ENCODE measurements at places on chromosomes 2 and 18.

GRCh38 chr2:231984992-231985391 lies 23.5 kb downstream of the DIS3L2 start:
- DNase-seq, result no peak

DNA sequence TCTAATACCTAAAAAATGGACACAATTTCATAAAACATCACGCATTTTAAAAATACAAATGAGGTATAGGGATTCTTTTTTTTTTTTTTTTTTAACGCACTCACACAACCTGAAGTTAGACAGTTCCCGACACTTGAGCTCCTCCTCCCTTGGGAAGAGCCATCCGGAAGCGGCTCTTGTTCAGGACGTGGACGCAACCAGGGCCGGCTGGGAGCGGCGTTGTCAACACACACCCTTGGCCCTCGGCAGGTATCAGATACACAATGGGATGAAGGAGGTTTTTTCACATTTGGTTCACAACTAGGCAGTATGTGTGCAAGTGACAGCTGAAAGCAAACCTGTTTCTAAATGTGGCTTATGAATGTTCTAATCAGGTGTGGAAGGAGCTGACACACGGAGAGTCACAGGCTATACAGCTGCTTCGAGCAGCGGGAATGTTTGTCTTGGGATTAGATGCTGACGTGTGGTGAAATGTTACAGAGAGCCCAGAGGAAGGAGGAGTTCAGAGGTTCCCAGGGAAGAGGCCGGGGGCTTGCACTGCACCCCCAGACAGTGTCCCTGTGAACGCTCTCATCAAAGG lies 111.1 kb downstream of the PXDN start:
- DNase-seq, result no peak

DNA sequence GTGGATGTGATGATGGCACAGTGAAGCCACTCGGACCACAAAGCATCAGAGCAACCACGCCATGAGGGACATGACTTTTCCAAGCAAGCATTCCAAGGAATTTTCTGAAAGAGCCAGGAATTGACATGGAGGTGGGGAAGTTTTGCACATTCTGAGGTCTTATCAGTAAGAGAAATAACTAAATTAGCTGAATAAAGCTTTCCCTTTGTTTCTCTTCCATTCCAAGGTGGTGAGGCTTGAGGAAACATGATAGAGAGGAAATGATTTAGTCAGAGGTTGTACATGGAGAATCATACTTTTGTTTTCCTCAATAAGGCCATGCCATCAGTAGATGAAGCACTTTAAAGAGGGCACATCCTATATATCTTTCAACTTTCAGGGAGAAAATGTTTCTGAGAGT lies 115.7 kb upstream of the MMADHC start:
- no peak for DNase-seq

GRCh38 chr2:156562124-156562523 lies 125.9 kb downstream of the GPD2 start:
- no peak for DNase-seq

DNA sequence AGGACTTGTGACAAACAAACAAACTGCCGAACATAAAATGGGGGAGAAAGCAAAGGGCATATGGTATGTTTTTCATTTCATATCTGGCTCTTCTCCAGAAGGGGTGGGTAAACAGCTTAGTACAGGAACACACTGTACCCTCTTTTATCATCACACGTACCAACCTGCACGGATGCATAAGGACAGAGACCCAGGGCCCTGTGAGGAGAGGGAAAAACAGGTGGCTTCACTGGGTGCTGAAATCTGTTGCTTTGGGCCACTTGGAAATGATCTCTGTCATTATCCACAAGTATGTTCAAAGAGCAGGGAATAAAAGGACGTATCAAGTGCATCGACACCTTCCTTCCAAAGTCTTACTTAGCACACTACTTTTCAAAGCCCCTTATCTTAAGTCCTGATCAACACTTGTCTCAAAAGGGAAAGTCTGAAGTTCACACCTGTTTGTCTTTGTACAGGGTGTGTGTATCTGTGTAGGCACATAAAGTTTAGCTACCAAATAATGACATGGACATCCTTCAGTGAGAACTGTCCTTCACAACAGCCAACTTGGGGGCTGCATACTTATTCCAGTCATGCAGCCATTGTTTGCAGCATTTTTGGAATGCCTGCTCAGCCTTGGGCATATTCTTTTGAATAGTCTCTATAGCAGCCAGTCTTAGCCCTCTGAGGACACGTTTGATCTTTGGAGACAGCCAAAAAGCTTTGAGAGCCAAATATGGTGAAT lies 60.6 kb downstream of the IRS1 start:
- no peak for DNase-seq

GRCh38 chr2:52879561-52879960 lies 888.0 kb upstream of the CHAC2 start:
- DNase-seq, result no peak

GRCh38 chr2:40384714-40385113 lies 67.2 kb downstream of the SLC8A1 start:
- DNase-seq, result no peak

DNA sequence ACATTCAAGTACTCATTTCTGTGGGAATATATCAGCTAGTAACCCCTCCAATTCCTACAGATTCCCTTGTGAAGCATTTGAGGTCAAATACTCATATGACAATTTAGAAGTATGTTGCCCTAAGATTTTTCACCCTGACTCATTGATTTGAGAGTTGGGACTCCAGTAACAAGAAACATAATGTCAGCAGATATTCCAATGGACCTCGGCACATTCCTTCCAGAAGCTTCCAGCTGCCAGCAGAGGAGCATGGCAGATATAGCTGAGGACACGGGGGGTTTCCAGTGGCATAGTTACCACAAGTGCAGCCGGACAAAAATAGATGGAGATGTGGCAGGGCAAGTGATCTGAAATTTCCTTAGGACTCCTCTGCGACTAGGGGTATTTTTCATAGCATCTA lies 101.9 kb upstream of the ARHGAP28 start:
- no peak for DNase-seq

- no peak for DNase-seq
Observed at GRCh38 chr18:25050605-25051004, 301.4 kb downstream of the ZNF521 start.

GRCh38 chr2:113240915-113241911 lies 37.5 kb downstream of the PAX8 start:
- DNase-seq, result no peak

DNA sequence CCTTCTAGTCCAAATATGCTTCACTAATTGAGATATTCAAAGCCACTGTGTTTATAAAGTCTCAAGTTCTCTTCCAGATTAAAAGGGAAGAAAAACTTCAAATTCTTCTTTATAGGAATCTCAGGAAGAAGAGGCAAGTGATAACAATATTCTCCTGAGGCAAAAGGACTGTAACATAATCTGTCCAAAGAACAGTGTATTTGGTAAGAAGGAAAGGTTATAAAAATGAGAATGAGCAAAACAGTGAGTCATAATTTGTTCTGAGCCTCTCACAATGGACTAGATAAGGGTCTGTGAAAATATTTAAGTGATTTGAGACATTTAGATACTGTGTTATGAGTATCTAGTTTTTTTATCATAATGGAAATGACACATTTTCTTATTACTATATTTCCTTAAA lies 44.3 kb downstream of the SNRPD1 start:
- DNase-seq, result no peak

DNA sequence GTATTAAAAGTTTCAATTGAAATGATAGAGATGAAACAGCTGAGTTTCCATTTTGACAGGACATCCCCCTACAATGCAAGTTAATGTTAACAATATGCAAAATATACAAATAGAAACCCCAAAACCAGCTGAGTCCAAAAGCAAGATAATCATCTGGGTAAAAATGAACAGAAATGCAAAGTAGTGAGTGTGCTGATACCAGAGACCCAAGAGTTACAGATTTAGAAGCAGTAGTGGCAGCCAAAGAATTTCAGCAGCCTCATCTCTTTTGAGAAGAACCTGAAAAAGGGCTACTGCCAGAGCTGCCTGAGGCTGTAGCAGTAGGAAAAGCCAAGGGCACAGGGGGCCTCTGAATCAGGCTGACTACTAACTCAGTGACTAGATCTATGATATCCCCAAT lies 82.6 kb downstream of the THADA start:
- no peak for DNase-seq

DNA sequence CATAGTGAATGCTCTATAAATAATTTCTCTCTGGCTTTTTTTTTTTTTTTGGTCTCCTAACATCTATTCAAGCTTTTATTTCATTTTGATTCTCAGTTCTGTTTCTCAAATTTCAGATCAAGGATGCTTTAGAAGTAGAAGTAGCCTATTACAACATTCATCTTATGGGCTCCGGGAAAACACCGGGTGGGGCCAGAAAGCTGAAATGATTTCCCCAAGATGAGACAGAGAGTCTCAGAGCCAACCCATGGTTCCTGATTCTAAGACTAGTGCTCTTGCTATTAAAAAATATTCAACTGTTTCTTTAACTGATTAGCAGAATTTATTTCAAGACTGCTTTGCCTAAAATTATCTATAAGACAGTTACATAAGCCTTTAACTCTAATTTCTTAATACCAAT lies 147.2 kb upstream of the CCDC68 start:
- no peak for DNase-seq

DNA sequence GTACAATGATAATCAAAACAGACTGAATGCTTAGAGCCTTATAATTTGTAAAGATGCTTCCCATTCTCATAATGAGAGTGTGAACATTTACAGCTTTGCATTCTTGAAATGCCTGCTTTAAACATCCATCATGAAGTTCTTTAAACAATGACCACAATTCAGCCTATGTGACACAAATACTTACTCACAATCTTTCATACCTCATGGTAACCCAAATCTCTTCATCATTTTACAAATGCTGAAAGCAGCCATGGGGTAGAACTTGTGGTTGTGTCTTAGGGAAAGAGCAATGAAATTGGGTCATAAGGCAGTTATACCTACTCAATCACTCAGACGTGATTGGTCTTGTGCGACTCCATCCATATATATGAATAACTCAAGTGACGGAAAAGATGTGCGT lies 140.7 kb downstream of the RND3 start:
- no peak for DNase-seq

GRCh38 chr2:159968279-159968900 lies 94.0 kb downstream of the PLA2R1 start:
- no peak for DNase-seq

DNA sequence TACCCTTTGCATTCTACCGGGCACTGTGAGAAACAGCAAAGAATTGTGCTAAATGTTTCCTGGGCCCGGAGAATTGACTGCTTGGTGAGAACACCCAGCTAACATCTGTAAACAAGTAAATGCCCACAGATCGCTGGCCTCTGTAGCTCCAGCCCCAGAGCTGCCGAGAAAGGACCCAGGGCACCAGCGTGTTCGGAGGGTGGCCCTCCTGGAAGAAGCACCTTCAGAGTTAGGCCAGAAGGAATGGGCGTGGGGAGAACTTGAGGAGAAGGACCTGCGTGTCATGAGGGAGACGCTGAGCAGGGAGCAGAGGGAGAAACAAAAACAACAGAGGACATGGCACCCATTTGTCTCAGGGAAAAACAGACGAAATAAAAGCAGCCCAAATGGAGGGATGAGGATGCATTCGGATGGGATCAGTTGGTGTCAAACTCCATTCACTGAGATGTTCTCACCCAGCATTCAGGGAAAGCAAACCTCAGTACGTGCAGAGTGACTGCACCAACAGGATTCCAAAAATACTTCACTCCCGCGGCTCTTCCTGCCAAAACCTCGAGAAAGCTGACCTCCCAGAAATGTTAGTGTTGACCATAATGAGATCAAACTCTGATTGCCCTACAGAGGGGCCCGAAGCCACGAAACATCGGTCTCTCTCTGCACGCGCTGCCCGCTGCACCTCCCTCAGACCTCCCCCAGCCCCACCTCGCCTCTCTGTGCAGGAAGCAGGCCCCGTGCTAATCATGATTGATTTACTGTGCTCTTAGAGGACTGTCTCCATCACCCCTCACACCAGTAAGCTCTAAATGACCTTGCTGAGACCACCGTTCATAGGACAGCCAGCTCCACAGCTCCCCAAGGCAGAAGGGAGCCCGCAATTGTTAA lies 376.3 kb upstream of the SALL3 start:
- DNase-seq, result no peak

GRCh38 chr2:221589696-221590095 lies 17.6 kb upstream of the EPHA4 start:
- no peak for DNase-seq

- DNase-seq, result no peak
Observed at GRCh38 chr2:45391866-45392265, 219.2 kb downstream of the SRBD1 start.

GRCh38 chr2:232521098-232521497 lies 910 bp downstream of the PRSS56 start:
- DNase-seq, result no peak

GRCh38 chr2:239684271-239684810 lies 283.5 kb upstream of the HDAC4 start:
- no peak for DNase-seq

All from CMK (cell line).